GOT3 (cell line): ENCODE measurements at places on chromosomes 4 and X.

GRCh38 chr4:184145596-184145995 is 72.1 kb downstream of the ENPP6 start:
- no peak for DNase-seq

GRCh38 chrX:137363559-137363958 is 202.4 kb upstream of the ZIC3 start:
- no peak for DNase-seq

DNA sequence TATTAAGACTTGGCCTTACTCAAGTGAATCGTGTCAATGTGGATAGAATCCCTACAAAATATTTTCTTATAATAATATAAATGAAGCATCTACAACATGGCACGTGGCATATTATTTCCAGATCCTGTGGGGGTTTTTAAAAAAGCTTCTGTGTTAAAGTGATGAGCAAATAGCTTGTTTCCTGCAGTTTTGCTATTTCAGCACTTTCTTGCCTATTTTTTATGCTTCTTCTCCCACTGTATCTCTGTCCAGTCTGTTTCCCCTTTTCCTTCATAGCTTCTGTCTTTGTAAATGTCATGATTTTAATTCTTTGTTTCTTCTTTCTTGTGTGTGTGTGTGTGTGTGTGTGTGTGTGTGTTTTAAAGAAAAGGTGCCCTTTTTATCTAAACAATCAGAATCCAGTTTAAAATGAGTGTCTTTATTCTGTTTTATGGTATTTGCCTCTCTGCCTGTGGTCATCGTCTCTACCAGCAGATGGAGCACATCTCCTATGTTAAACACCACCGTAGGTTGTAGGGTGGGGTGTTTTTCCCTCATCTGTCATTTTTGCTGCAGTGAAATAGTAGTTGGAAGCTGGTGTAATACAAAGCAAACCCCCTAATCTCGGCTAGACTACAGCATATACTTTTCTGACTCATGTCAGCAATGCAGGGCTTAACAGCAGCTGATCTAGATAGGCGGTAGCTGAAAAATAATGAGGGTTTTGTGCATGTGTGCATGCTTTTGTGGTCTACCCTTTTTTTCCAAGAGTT is 33.1 kb downstream of the FTHL17 start:
- DNase-seq, result no peak

- no peak for DNase-seq
Measured at GRCh38 chr4:107115185-107115847, 79.2 kb upstream of the DKK2 start.

DNA sequence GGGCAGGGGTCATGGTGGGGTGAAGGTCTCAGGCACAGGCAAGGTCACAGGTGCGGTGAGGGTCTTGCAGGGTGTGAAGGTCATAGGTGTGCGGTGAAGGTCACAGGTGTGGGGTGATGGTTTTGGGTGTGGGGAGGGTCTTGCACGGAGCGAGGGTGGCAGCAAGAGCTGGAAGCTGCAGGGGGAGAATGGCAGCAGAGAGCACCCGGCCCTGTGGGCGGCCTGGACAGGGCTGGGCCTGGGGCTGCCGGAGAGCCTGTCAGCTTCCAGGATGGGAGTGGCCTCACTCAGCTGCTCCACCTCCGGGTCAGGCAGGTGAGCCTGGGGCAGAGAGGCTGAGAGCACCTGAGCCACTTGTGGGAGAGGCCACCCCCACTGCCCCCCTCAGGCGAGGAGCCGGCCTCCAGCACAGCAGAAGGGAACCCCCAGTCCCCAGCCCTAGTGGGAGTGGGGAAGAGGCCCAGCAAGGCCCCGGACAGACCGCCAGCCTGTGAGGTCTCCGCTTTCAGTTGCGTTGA is 1.5 kb downstream of the MSANTD1 start:
- no peak for DNase-seq

GRCh38 chrX:107561468-107562215 is 66.7 kb upstream of the PRPS1 start:
- no peak for DNase-seq

- no peak for DNase-seq
Measured at GRCh38 chrX:72392816-72393800, 87.4 kb upstream of the CITED1 start.

- DNase-seq, result no peak
Measured at GRCh38 chr4:29002151-29002550, 1718.0 kb upstream of the PCDH7 start.

DNA sequence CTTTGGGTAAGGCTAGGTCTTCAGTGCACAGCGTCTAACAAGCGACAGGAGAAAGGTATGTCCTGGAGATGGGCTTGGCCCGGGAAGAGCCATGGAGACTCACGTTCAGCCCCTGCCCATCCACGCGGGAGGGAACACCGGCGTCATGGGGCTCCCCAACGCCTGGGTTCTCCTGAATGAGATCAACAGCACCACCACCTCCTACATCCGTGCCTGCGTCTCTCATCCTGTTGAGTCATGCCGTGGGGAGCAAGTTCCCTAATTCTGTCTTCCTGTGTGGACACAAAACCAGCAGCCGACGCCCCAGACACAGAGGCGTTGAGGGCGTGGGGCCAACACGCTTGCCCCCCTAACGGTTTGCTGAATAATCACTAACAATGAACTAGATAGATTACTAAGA is 20.1 kb upstream of the IL3RA start:
- DNase-seq, result no peak

GRCh38 chr4:184648054-184648312 is 1.3 kb downstream of the CASP3 start:
- DNase-seq, result no peak

GRCh38 chr4:165131247-165131832 is 18.7 kb upstream of the TMEM192 start:
- no peak for DNase-seq

DNA sequence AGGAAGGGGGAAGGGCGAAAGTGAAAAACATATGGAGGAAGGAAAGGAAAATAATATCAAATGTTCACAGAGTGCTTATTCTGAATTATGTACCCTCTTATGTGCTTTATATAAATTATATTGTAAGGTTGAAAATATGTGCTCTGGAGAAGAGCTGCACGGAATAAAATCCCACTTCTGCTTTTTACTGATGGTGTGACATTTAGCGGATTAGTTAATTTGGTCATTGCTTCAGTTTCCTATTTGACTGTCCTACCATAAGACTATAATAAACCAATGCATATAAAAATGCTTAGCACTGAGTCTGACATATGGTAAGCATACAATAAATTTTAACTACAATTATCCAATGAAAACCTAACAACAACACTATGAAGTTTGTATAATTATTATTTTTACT is 86.2 kb downstream of the NPFFR2 start:
- no peak for DNase-seq

DNA sequence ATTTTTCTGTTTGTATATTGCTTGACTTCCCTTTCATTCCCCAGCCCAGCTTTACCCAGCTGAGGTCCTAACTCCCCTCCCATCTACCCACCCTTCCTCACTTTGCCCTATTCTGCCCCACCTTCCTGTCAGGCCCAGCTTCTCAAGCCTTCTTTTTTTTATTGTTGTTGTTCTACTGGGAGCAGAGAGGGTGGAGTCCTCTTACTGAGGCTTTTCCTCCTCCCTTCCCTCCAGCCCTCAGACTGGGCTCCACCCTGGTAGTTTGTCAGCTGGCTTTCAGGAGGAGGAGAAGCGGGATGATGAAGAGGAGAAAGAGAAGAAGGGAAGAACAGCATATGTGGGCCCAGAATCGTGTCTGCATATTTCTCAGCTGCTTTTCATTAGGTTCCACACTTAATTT is 3.2 kb upstream of the KLF8 start:
- DNase-seq, result no peak

GRCh38 chr4:68951078-68951805 is at the start of gene UGT2A3:
UGT2A3 (minus strand) TSS chr4:68951804; CDS start chr4:68951760, 44 bp downstream.
- DNase-seq, result no peak

GRCh38 chr4:38123555-38123954 is 163.4 kb downstream of the PTTG2 start:
- DNase-seq, result no peak

DNA sequence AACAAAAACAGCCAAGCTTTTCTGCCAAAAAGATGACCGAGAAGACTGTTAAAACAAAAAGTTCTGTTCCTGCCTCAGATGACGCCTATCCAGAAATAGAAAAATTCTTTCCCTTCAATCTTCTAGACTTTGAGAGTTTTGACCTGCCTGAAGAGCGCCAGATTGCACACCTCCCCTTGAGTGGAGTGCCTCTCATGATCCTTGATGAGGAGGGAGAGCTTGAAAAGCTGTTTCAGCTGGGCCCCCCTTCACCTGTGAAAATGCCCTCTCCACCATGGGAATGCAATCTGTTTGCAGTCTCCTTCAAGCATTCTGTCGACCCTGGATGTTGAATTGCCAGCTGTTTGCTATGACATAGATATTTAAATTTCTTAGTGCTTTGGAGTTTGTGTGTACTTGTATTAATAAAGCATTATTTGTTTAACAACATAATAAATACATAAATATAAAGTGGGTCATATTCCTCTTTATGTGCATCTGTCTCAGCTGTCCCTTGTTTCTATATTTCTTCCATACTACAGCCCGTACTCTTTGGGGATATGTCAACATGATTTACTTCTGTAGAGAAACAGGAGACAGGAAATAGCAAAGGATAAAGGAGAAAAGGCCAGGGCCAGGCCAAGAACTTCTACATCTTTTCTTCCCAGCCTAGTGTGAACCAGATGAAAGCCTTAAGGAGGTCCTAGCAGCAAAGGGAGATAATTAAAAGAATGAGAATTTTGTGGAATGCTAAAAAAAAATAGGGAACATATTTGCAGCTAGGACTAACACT is 667 bp downstream of the PTTG2 start:
- no peak for DNase-seq

DNA sequence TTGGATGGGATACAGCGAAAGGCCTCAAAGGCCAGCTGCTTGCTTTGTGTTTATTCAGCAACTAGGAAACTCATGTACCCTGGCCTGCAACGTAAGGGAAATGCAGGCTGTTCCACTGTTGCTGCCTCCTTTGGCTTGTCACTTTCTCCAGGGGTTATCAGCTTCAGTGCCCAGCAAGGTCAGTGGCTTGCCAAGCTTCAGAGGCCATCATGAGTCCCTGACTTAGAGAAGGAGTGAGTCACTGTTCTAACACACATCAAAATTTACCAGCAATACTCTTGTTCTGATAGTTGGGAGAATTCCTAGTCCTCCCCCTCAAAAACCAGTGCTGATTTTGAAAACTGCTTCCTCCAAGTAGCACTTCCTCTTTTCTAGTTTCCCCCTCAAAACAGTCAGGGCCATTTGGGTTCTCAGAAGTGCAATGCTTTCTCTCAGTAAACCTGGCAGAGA is 250.8 kb downstream of the ARHGAP24 start:
- no peak for DNase-seq

DNA sequence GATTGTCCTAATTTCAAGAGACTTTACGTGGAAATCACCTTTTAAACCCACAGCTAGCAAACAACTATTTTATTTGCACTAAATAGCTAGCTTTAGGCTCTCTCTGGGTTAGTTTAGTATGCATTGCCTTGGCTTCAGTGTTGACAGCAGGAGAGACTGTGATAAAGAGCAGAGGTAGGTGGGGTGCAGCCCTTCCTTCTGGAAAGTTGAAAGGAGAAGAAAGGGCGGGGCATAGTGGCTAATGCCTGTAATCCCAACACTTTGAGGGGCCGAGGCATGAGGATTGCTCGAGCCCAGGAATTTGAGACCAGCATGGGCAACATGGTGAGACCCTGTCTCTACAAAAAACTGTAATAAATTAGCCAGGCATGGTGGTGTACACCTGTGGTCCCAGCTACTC is 29.0 kb upstream of the TMEM154 start:
- no peak for DNase-seq

GRCh38 chrX:136691028-136691809 is 43.3 kb downstream of the CD40LG start:
- no peak for DNase-seq
